Ammon's horn (tissue), 1 donor: ENCODE measurements at places on chromosomes 12 and 14.

DNA sequence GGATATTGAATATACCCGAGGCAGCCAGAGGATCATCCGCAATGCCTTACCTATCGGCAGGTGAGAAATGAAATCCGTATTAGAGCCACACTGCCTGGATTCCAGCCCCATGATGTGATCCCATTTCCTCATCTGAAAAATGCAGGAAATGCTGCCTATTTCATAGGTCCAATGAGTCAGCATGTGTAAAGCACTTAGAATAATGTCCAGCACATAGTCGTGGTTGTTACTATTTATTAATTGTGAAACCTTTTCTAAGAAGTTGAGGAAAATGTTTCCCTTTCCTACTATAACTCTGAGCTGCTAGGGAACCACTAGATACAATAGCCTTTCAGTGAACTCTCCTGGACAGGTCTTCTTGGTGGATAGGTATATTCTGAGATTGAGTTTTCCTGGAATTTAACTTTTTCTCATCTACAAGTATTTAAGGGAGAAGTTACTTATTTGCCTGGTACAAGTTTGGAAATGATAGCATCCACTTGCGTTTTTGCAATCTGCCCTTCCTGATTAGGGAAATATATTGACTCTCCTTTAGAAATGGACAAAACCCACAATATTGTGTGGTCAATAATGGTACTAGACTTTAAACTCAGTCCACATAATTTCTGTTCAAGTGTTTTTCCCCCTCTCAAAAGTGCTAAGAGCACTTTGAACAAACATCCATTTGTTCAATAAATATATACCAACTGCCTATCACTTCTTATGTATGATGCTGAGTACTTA is 12.2 kb downstream of the POLR3B start:
- no peak for DNase-seq

- DNase-seq = peak; percentile 62
These were observed 24.8 kb downstream of the ATF7 start for GRCh38 chr12:53601296-53601847.

DNA sequence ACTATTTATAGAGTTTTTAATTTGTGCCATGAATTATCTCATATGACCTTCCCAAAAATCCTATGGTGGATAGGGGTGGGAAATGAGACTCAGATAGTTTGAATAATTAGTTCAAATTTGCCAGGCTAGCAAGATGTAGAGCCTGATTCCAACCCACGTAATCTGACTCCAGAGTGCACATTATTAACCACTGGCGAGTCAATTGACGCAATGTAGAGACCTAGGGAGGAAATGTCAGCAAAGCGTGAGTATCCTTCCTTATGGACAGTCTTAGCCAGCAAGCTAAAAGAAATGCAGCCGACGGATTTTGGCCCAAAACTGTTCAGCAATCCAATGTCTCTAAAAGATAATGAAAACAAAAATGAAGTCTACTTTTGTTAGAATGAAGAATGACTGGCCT is 193.3 kb upstream of the KRR1 start:
- DNase-seq = no peak

DNA sequence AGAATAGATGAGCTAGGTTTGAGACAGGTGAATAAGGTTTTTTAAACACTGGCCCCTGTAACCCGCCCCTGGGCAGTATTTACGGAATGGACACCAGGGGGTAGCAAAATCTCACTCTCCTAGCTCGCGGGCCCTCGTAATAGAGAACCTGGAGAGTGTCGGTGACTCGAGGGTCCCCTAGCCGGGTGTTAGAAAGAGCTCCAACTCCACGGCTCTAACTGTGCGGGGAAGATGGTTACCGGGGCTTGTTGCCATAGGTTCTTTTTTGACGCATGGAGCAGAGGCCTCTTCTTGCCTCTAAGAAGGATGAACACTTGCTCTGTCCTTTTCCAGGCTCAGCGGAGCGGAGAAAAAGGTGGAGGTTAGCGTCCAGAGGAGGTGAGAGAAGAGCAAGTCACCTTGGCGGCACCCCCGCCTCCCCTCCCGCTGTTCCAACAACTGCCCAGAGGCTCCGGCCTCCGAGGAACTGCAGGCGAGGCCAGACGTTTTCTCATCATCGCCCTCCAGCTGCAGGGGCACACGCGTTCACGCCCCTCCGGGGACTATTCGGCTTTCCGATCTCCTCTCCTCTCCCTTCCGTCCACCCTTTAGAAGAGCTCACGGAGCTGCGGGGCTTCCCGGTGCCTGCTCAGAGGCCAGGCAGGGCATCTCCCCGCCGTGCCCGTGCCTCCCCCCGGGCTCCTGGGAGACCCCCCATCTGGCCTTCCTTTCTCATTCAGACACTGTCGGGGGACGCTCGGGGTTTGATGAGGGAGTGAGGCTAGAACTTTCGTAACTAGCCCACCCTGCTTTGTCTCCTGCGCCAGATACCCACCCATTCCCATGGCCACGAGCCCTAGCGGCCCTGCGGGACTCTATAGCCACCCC is 1.4 kb upstream of the ARHGEF40 start:
- peak; percentile 75 for DNase-seq

- DNase-seq = no peak
These were observed 247.9 kb upstream of the RTL1 start for GRCh38 chr14:101151226-101151926.

DNA sequence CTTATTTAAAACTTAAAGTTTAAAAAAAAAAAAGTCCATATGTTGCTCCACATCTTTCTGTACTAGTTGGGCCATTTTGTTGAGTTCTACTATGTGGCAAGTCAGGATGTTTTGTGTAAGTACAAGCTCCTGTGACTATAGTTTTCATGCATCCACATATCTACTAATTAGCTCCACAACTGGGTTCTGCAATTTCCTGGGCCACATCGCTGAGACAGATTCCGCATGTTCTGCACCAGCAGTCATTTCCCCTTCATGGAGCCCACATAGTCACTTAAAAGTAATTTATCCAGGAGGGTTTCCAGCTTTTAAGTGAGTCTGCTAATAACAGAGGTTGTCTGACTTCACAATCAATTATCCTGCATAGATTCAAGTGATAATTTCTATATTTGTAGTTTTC is 461.4 kb downstream of the ZFP36L1 start:
- no peak for DNase-seq

DNA sequence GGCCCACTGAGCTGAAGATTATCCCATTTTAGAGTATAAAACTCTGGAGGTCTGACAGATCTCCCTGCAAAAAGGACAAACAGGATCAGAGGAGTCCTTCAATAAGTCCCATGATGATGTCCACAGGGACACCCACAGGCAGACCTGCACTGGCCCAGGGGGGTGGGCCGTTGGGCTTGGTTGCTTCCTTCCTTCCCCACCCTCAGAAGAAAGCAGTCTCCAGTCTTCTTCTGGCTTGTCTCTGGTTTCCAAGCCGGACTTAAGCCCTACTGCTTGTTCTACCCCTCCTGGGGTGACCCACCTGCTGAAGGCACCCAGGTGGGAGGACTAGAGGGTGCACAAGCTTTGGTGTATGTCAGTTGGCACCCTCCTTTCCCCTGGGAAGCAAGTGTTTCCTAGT is 209.0 kb downstream of the ANO2 start:
- no peak for DNase-seq

DNA sequence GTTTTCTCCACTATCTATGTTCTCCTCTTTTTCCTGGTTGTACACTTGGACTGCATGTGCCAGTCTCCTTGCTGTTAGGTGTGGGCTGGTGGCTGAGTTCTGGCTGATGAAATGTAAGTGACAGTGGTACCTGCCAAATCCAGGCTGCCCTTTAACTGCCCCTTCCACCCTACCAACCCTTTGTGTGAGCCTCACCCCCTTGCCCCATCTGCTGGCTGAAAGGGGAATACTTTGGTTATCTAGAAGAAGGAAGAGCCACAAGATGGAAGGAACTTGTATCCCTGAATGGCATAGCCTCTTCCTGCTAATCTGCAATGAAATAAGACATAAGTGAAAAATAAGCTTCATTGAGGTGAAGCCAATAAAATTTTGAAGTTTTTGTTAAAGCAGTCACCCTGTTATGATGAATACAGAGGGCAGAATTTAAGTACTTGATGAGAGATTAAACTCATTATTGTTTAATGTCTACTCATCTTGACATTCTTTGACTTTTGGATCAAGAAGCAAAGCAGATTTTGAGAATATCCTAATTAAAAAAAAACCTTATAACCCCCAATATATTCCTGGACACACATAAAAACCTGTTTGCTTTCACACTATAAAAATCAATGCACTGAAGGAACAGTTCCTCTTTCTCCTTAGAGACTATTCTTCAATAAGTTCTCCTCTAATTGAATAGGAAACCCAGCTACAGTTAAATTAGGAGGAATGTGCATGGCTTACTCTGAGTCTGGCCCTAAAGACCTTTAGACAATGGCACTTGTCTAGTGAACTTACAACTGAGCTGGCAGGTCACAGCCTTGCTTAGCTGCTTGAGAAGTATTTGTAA is 262.6 kb upstream of the BTG1 start:
- DNase-seq = no peak

DNA sequence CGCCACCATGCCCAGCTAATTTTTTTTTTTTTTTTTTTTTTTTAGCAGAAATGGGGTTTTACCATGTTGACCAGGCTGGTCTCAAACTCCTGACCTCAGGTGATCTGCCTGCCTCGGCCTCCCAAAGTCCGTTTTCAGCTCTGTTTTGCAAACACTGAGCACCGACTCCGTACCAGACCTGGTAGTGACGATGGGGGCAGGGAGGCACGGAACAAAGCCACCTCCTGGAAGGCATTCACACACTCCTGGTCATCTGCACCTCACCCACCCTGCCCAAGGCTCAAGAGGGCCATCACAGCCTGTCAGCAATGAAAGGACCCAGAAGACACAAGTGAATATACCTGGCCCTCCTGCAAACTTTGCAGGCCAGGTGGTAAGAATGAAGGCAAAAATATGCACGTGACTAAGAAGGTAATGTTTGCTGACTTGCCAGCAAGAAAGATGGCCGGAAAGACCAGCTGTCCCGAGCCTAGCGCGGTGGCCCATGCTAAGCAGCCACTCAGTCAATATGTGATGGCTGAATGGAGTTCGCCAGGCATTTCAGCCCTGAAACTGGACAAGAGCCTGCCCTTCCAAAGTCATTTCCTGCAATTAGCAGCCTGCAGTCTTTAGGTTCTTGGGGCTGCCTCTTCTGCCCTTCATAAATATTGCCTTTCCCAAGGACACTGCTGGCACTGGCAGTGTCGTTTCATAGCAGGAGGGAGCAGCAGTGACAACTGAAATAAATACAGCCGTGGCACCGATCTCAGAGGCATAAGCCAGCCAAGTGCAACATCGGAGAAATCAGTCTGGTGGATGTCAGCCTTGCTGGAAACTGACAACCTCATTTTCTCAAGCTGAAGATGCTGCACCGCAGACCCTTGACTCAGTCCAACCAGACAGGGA is 17.6 kb downstream of the MMAB start:
- DNase-seq = no peak

- DNase-seq = peak; percentile 76
These were observed 233.5 kb downstream of the EFCAB11 start for GRCh38 chr14:89720741-89721729.

DNA sequence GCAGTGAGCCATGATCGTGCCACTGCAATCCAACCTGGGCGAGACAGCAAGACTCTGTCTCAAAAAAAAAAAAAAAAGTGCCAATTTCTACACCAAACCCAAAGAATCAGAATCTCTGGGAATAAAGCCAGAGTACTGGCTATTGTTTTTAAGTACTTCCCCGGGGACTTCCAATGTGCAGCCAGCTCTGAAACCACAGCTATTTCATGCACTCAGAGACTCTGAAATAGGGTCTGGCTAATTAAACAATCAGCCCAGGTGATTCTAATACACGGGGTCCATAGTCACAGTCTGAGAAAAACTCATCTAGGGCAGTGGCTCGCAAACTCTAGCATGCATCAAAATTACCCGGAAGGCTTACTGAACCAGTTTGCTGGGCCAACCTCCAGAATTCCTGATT is 56.3 kb downstream of the SIX6 start:
- no peak for DNase-seq

DNA sequence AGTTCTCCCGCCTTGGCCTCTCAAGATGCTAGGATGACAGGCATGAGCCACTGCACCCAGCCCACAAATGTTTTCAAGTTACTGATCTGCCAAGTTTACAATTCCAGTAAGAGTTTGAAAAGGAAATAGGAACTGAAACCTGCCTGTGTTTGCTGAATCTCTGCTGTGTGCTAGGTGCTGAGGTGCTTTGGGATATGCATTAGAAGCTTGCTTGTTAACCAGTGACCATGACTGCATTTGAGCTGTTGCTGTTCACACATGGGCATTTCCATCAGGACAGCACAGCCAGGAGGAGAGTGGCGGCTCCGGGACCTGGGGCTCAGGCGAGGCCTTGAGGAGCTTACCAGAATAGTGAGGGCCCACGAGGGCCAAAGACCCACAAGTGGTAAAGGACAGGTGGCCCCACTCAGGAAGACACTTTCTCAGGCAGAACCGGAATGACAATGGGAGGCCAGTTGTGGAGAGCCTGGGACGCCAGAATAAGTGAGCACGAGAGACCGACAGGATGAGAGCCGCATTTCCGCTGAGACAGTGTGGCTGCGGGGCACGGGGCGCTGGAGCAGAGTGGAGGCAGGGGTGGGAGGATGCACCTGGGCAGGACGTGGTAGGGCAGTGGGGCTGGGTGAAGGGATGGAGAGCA is 54.5 kb upstream of the MMP17 start:
- DNase-seq = no peak

GRCh38 chr12:96810057-96810456 is 97.0 kb upstream of the NEDD1 start:
- DNase-seq = no peak

- DNase-seq = no peak
These were observed 446.8 kb downstream of the AEBP2 start for GRCh38 chr12:19886065-19886464.

DNA sequence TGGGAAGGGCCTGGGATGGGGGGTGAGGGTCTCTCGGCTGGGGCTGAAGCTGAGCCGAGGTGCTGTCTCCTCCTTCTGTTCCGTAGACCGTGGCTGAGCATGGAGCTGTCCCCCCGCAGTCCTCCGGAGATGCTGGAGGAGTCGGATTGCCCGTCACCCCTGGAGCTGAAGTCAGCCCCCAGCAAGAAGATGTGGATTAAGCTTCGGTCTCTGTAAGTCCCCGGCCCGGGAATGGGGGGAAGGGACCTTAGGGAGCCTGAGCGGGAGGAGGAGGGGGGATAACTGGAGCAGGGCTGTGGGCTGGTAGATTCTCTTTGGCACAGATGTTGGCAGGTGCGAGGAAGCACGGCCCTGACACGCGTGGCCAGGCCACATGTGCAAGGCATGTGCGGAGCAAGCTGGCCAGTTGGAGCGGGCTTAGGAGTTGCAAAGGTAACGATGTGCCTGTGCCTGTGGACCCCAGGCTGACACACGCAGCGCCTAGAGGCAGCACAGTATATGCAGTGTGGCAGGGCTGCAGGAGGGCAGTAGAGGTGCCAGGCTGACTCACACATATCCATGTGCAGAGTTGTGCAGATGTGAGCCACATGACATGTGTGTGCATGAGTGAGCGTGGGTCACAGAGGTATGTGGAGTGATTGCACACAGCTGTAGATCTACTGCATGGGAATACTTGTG is 512 bp downstream of the PDE1B start:
- no peak for DNase-seq

- DNase-seq = peak; percentile 82
These were observed 124.4 kb downstream of the RAD51B start for GRCh38 chr14:67943947-67944346.
